ENCODE measurements at places on chromosomes 2 and 18.

GRCh38 chr2:31000970-31001369 lies 137.3 kb downstream of the GALNT14 start:
- no peak for DNase-seq

DNA sequence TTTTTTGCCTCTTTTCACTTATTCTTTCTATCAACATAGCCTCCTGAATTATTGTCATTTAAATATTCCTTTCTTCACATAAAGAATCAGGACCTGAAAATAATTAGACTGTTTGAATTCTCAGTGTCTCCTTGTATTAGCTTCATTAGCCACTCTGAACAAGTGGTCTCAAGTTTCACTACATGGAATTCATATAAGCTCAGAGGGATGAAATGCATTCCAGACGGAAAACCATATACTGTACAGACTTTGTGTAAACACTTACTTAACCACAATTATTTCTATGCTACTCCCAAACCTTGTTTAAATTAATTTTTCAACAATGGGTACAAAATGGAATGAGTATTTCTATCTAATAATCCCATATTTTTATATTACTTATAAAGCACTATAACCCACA lies 53.4 kb downstream of the CHN1 start:
- no peak for DNase-seq

GRCh38 chr2:120765678-120766469 lies 30.2 kb downstream of the GLI2 start:
- no peak for DNase-seq

- no peak for DNase-seq
Measured at GRCh38 chr18:55605733-55606338, 17.8 kb upstream of the TCF4 start.

DNA sequence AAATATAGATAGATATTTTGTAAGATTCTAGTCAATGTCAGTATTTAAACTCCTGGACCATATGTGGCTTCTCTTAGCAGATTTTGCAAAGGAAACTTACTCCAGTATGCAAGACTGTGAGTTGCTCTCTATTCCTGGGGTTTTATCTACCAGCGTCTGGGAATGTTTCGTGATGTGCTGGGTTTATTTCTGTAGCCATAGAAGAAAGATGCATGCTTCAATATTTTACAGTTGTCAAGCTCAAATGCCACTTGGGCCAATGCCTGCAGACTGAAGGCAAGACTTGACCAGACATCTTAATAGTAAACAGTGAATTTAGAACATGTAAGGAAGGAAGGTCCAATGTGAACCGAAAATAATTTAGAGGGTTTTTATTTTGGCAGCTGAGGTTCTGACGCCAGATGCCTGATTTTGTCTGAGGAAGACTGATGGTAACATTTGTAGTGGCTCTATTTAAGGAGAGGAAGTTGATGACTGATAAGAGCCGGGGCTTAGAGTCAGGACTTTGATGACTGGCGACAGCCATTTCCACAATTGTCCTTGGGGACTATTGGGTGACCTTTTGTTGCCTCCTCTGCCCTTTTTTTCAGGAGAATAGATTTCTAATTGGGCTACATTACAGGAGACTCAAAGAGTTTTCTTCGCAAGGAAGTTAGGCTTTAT lies 154.3 kb downstream of the RAPGEF4 start:
- DNase-seq, result no peak

DNA sequence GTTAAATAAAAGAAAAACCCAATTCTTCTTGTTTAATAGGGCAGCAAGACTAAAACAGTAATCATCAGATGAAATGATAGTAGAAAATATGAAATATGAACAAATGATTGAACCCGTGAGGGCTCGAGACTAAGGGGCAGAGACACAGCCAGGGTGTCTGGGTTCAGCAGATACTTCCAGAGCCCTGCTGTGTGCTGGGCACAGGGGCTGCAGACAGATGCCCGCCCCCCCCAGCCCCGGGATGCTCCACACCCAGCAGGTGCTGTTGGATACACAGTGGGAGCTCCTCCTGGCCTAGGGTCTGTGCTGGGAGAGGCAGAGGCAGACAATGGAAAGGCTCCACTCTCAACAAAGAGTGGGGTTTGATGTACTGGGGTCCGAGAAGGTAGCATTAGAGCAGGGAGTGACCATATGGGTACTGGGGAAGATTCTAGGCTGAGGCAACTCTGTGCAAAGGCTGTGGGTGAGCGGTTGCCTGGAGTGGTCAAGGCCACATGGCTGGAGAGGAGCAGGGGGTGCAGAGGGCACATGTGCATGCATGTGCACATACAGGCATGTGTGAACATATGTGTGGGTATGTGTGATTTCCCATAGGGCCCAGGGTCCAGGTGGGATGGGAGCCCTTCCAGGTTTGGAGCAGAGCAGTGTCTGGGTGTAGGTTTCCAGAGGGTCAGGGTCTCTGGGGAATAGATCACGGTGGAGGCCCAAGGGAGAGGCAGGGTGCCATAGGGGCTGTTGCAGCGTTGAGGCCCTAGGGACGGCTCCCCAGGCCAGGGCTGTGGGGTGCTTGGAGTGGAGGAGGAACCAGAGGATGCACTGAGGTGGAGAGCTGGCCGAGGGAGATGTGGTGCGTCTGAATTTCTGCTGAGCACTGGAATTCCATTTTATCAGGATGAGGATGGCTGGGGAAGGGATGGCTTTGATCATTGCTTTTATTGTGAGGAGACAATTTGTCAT lies 36.7 kb downstream of the LDLRAD4 start:
- no peak for DNase-seq

DNA sequence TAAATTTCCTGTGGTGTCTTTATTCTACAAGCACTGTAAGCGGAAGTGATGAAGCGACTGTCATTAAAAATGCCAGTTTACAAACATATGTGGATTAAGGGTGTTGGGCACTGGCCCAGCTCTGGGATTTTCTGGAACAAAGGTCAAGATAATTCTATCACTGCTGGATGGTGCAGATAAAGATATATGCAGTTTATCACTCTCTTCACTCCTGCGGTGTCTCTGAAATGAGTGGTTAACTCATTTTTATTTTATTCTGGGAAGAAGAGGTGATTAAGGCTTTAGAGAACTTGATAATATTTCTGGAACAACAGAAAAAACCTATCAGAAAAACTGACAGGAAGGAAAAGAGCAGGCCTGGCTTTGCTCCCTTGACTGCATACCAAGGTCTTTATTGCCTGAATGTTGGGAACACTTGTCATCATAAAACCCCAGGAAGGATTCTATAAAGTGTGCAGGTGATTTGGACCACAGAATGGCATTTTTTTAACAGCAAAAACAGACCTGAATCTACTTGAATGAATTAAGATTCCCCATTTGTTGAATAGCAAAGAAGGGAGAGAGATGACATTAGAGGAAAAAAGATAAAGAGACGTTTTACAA lies 32.4 kb downstream of the ABCB11 start:
- no peak for DNase-seq
